Activated gamma-delta T cell treated with anti-CD3 and anti-CD28 coated beads, Interleukin-2, amount 50 U/mL, for 16 hours (primary cell): ENCODE measurements at places on chromosomes 1 and 21.

GRCh38 chr1:174398246-174398645 lies 49.5 kb upstream of the GPR52 start:
- no peak for DNase-seq

DNA sequence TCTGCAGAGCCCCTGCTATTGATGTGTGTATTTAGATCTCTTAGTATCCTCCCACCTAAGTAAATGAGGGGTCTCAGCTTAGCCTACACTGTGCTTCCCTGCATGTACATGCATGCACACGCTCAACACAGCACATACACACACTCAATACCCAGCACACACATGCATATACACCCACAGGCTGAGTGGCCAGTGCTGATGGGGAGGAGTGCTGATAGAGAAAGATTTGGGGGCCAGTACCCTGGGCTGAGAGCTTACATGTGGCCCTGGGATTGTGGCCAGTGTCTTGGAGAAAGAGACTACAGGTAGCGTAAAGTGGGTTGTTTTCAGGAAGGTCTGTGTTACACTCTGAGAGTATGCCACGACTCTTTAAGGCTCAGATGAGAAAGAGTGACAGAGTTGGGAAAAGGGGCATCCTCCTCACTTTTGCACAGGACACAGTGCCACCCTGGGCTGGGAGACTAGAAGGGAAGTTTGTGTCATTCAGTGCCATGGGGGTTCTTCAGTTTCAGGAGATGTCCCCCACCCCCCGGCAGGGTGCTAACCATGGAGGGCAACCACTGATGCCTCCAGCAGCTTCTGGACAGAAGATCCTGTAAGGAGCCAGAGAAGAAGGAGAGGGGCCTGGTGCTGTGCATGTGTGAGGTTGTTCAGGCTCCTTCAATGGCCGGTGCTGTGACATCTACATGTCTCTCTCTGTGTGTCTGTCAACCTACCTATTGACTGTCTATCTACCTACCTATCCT lies 166.8 kb downstream of the RHOU start:
- no peak for DNase-seq

- no peak for DNase-seq
Observed at GRCh38 chr1:30957560-30958222, 49.1 kb upstream of the SDC3 start.

DNA sequence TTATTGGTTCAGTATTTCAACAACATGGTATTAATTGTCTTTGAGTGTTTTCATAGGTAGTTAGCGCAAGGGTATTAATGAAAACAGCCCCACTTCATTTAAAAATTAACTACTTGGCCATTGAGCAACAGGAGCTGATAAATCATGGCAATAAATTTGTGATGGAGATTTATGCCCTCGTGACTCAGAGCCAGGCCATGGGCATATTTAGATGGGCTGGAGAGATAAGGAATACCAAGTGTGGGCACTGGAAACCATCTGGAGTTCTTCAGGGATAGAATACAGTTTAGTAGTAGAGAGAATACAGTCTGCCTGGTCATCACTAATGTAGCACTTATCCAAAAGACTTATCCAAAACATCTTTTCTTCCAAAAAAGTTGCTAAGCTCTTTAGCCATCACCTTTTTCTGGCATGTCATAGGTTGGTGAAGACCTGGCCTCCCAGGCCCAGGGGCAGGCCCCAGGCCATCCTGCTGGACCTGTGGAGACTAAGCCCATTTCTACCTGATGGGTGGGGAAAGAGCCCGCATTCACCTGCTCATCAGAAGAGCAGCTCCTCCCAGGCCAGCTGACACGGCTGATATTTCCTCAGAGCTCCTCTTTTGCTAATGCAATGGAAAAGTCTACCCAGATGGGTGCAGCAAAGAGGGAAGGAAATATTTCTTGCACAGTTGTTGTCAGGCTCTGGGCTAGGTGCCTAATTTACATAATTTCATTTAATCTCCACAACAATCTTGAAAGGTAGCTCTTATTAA lies 238.0 kb downstream of the TM2D1 start:
- DNase-seq, result no peak

DNA sequence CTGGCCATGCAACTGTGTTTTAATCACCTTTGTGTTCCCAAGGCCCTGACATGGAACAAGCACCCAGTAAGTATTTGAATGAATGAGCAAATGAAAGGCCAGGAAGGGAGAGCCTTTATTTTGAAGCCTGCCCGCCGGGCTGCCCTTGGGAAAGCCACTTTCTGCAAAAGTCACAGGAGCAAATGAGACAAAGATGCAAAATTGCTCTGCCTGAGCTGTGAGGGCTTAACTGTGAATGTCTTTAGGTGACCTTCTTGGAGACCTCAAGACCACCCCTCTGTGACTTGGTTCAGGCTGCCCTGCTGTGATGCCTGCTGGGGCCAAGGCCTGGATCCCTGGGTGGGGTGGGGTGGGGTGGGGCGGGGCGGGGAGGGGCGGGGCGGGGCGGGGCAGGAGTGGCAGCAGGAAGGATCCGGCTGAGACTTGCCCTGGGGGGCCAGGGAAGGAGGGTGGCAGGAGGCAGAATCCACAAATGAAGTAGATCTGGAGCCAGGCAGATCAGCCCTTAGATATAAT lies 54.0 kb downstream of the RUNX3 start:
- DNase-seq, result no peak

- DNase-seq, result no peak
Observed at GRCh38 chr21:16192902-16193301, 463.1 kb downstream of the USP25 start.

GRCh38 chr1:201713086-201713810 lies 115.7 kb upstream of the IPO9 start:
- no peak for DNase-seq

- no peak for DNase-seq
Observed at GRCh38 chr1:62401034-62401760, 35.7 kb upstream of the USP1 start.

GRCh38 chr21:14542638-14543037 lies 3.5 kb downstream of the SAMSN1 start:
- DNase-seq, result no peak

DNA sequence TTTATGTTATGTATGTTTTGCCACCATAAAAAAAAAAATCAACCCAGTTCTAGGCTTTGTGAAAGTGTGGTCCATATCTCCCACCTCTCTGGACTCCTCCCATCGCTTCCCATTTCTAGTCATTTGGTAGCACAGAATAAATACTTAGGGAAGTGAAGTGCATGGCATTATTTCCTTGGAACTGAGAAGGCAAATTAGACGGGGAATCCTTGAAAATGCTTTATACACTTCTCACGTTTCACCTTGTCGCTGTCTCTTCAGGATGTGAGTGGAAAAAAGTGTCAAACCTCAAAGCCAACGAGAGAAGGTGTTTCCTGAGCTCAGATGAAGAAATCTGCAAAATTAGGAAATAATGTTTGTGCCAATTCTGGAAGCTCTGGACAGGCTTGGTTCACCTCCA lies 209.9 kb downstream of the ATG4C start:
- DNase-seq, result no peak

DNA sequence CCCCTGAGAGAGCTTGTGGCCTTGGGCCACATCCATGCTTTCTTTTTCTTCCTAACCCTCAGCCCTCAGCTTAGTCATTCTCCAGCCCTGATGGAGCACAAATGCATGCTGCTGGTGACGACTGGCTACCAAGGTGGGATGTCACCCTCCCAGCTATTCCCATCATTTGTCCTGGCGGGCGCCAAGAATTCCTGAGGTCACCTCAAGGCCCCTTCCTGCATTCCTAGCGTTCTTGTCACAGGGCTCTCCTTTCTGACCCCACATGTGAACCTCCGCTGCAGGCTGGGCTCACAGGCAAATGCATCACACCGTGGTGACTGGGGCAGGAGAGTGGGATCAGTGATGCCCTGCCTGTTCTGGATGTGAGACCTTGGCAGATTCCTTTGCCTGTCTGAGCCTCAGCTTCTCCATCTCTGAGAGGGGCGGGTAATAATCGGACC lies 53.4 kb upstream of the IFFO2 start:
- DNase-seq, result no peak

DNA sequence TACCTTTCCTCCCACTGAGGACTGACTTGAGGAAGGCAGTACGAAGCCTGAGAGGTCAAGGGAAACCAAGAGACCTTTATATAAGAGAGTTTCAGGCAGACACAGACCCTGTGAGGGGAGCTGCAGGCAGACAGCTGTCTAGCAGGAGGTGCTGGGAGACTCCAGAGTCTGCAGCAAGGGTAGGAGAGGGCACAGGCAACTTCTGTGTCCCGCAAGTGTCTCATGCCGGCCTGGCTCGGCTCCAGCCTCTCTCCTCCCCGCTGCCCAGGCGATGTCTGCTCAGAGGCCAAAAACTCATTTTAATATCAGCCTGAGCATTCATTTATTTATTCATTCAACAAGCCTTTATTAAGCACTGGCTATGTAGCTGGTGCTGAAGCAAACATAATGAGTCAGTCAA lies 83.0 kb downstream of the KIRREL1 start:
- DNase-seq, result no peak

- DNase-seq, result no peak
Observed at GRCh38 chr21:41715649-41716281, 51.1 kb downstream of the RIPK4 start.

DNA sequence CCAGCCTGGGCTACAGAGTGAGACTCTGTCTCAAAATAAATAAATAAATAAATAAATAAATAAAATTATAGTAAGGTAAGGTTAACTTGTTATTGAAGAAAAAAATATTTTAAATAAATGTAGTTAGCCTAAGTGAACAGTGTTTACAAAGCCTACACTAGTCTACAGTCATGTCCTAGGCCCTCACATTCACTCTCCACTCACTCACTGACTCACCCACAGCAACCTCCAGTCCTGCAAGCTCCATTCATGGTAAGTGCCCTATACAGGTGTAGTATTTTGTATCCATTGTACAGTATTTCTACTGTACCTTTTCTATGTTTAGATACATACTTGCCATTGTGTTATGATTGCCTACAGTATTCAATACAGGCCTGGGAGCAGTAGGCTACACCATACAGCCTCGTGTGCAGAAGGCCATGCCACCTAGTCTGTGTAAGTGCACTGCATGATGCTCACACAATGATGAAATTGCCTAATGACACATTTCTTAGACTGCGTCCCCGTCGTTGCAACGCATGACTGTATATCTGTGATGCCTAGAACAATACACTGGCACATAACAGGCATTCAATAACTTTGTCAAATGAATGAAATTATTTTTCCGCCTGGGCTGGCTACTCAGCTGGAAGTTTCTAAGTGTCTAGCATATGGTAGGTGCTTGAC lies 14.8 kb downstream of the KCNN3 start:
- DNase-seq, result no peak

GRCh38 chr1:70718086-70718630 lies 307.1 kb downstream of the CTH start:
- no peak for DNase-seq

GRCh38 chr1:2856676-2857375 lies 55.3 kb upstream of the TTC34 start:
- no peak for DNase-seq

GRCh38 chr1:116538544-116538943 lies 32.3 kb downstream of the CD58 start:
- no peak for DNase-seq

DNA sequence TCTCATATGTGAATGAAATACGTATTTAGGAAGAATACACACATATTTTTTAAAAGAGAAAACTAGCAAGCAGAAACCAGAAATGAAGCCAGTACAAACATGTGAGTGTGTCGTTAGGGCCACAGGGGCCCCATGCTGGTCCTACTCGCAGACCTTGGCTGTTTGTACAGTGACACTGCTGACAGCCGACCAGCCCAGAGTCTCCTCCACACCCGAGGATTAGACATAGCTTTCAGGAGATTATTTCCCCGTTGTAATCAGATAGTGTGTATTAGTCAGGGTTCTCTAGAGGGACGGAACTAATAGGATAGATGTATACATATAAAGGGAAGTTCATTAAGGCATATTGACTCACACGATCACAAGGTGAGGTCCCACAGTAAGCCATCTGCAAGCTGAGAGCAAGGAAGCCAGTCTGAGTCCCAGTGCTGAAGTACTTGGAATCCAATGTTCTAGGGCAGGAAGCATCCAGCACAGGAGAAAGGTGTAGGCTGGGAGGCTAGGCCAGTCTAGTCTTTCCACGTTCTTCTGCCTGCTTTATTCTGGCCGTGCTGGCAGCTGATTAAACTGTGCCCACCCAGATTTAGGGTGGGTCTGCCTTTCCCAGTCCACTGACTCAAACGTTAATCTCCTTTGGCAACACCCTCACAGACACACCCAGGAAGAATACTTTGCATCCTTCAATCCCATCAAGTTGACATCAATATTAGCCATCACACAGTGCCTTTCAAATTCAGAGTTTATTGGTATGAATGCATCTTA lies 51.2 kb downstream of the DIP2A start:
- no peak for DNase-seq

GRCh38 chr1:45589861-45590260 lies 6.0 kb downstream of the NASP start:
- DNase-seq, result no peak

GRCh38 chr1:6468729-6469461 lies 2.9 kb upstream of the TNFRSF25 start:
- DNase-seq, result no peak

DNA sequence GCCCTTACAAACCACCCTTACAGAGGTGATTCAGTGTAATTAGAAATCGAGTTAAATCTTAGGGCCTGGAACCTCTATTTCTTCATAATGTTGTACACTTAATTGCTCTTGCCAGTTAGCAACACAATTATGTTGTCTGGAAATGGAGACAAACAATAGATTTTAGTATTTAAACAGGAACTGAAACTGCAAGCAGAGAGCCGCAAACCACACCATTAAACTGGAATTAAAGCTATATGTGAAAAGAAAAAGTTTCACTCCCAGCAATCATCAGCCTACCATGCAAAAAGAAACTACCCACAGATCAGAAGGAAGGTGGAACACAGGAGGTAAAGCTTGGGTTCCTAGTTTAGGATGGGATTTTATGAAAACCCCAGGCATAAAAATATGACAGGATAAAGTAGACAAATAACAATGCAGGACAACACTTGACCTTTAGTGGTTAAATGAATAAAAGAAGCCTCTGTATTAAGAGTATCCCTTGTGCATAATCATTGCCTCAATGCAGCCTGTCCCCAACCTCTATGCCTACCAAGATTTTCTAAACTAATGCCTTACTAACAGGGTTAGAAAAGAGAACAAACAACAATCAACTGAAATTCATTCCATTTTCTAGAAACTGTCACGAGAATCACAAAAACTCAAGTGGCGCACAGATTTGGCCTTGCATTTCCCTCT lies 304.3 kb upstream of the ESRRG start:
- DNase-seq, result no peak

- DNase-seq, result no peak
Observed at GRCh38 chr1:59151387-59151761, 145.5 kb upstream of the FGGY start.

DNA sequence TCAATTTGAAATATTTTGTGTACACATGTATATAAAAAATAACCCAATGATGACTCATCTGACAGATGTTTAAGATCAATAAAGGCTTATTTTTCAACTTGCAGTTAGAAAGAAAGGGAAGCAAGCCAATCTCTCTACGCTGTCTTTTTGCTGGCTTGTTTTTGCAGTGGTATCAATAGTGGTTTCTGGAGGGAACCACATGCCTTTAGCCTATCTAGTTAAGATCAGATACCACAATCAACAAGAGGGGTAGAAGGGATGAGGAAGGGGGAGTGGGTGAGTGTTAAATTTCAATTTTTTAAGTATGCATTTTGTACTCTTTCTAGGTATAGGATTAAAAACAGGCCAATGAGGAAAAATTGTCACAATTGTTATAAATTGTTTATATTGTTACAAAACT lies 276.2 kb downstream of the KCNH1 start:
- DNase-seq, result no peak
